ENCODE measurements at places on chromosomes 11 and 22. TPM values are rescaled to one million over a fixed set of nuclear protein-coding genes. Genes with fewer than 3 reads are reported as not detected.

The PGA5 gene
- 0.48 TPM for total RNA-seq

The ELFN2 gene
- not detected for total RNA-seq

The TUB gene
- total RNA-seq, result 22.9 TPM

The NLRP6 gene
- 0.19 TPM for total RNA-seq

The OR10G6 gene
- not detected for total RNA-seq

GRCh38 chr11:3808861-3809623 lies 682 bp downstream of the PGAP2 start:
- no peak for DNase-seq

- DNase-seq, result no peak
Measured at GRCh38 chr11:59676205-59676604, 7.4 kb upstream of the PATL1 start.

- DNase-seq, result no peak
Measured at GRCh38 chr11:130171534-130171933, 12.0 kb downstream of the ST14 start.

DNA sequence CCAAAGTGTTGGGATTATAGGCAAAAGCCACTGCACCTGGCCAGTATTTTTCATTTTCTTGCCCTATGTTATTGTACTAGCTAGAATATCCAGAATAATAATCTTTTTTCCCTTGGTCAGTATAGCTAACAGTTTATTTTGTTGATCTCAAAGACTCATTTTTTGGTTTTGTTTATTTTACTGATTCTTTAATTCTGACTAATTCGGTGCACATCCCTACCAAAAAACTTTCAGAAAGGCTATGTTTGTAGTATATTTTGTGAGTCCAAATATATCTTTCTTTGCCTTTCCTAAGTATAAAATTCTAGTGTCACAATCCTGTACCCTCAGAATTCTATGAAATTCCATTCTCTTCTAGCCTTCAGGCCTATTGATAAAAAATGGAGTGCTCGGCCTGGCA lies 84.3 kb downstream of the PHF21A start:
- no peak for DNase-seq

DNA sequence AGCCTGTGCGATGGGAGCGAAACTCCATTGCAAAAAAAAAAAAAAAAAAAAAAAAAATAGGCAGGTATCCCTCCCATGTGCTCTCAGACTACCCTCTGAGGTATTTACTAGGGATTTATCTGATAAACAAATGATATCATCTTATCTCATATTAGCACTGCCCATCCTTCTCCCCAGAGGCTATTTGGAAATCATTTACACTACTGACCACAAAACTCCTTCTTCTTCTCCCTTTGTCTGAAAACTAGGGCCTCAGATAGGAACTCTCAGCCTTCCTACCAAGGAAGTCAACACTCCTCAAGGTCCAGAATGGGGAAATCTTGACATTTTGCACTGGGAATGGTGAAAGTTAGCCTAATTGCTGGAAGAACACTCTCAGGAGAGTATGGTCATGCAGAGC lies 46.4 kb downstream of the LARGE2 start:
- no peak for DNase-seq

DNA sequence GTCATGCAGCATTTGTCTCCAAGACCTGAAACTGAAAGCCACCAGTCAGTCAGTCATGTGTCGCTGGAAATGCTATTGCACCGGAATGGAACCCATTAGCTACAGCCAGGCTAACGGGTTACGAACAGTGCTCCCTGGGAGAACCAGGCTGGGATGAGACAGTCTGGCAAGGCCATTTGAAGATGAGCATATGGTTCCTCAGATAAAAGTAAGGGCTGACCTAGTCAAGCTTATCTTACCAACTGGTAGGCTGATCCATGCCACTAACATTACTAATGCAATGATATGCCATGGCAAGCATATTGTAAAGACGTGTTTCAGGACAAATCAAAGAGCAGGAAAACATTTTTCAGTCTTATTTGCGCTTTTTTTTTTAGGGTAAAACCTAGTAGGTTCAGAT lies 28.4 kb downstream of the NAP1L4 start:
- no peak for DNase-seq

DNA sequence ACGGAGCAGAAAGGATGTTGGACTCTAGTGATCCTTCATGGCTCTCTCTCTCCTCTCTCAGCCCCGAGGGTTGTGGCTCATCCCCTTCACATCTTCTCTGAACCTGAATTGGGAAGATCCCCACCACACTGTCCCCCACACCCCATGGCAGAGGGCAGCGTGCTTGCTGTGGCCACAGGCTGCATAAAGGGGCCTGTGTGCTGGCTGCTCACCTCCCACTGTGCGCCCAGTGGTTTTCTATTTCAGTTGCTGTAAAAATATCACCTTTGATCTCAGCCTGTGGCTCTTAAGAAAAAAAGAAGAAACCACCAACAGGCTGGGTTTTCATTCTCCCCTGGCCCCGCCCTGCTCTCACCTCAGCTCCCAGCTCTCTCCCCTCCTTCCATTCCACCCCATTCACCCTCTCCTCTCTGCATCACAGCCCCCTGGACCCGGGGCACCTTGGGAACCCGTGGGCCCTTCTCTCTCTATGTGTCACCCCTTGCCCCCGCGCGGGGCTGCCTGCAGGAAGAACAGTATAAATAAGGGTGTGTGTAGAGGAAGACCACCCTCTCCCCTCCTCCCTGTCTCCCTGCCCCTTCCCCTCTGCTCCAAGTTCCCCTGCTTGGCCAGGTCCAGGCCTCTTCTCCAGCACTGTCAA lies 25.8 kb upstream of the WNT11 start:
- DNase-seq, result no peak

GRCh38 chr22:27223317-27224177 lies 566.2 kb downstream of the MIAT start:
- DNase-seq, result no peak

GRCh38 chr11:73404506-73405145 lies 28.4 kb downstream of the RELT start:
- DNase-seq, result no peak
